Suppressor macrophage treated with lipopolysaccharide for 4 hours (primary cell): ENCODE measurements at places on chromosomes 7 and 10.
A peak's percentile ranks its signal among the peaks of the same experiment; 100 is the strongest.

GRCh38 chr7:155831807-155832524 lies 19.7 kb upstream of the SHH start:
- no peak for DNase-seq

GRCh38 chr7:104922182-104923009 lies 91.6 kb upstream of the KMT2E start:
- DNase-seq: no peak

DNA sequence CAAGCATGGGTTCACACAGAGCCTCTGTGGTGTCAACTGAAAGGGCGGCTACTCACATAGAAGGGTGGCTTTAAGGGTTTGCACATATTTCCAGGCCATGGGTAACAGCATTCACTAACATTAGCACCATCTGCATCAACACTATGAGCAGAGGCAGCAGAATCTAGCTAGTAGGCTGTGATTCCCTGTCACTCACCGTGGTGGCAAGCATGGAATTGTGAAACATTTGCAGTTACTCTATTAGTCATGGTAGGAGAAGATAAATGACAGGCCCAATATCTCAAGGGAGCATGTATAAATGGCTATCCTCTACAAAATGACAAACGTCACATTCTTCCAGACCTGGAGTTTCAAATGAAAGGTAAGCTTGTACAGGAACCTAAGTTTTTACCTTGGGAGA lies 32.2 kb upstream of the CUBN start:
- peak; percentile 59 for DNase-seq

DNA sequence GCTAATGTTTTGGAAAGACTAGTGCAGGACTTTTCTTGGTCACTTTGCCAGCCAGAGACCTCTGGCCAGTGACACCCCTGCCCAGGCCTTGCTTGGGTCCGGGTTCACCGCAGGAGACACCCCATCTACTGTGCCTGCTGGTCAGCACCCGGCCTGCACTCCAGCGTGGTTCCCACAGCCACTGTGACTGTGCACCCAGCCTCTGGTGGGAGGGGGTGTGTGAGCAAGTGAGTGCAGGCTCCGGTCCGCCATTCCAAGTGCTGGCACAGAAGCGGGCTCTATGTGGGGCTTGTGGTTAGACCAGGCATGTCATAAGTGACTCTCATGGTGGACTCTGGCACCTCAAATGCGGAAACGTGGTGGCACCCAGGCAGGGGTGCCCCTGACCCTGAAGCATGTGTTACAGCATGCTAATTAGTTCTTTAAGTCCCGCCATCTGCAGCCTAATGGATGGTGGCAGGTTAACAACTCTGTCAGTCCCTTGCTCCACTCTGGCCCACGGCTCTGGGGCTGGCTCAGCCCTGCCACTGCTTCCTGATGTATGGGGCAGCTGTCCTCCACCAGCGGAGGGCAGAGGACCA lies 311.9 kb upstream of the HGF start:
- no peak for DNase-seq

GRCh38 chr7:85039196-85039923 lies 147.5 kb downstream of the SEMA3D start:
- peak; percentile 3 for DNase-seq

DNA sequence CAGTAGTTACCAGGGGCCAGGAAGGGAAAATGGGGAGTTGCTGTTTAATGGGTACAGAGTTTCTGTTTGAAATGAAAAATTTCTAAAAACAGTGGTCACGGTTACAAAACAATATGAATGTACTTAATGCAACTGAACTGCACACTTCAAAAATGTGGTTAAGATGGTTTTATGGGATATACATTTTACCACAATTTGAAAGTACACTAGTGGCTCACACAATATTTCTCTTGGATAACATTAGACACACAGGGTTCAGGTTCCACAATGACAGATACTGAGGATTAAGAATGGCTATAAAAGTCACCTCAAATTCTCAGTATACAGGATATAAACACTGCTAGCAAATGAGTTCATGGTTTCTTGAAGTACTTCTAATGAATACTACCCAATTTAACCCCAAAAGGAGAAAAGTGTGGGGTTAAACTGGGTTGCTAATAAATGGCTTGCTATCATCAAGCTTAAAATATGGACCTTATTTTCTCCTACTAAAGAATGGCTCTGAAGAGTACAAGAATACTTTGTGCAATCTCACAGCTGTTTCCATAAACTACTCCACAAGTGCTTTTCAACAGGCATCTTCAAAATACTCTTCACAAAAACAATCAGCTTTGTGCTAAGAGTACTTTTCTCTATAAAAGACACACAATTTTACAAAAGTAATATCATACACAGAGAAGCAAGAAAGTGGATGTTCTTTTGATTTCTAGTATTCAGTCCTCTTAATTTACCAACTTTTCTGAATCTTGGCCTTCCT lies 92.9 kb downstream of the SRPK2 start:
- DNase-seq: no peak

DNA sequence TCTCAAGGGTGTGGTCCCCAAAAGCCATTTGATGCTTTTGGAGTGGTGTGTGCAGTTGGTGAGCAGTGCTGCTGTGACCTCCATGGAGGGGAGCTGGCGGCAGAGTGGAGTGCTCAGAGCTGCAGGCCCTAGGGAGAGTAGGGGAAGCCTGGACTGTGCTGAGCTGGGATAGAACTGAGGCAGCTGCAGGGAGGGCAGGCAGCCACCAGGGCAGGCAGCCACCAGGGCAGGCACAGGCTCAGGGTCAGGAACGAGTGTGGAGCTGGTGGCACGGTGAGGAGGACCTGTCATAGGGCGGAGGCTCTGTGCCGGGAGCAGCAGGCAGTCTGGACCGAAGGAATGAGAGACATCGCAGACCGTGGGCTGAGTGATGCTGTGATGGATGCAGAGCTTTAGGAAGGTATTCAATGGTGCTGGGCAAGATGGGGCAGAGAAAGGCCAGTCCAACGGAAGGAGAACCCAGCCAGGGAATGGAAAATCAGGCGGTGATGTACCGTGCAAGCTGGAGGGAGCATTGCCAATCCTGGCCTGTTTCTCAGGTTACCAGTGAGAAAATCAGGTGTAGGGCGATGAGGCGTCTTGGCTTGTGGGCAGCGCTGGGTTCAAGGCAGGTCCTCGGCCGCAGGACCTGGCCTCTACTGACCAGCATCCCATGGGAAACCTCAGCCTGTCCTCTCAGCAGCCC lies 152.6 kb downstream of the CAMK1D start:
- no peak for DNase-seq

DNA sequence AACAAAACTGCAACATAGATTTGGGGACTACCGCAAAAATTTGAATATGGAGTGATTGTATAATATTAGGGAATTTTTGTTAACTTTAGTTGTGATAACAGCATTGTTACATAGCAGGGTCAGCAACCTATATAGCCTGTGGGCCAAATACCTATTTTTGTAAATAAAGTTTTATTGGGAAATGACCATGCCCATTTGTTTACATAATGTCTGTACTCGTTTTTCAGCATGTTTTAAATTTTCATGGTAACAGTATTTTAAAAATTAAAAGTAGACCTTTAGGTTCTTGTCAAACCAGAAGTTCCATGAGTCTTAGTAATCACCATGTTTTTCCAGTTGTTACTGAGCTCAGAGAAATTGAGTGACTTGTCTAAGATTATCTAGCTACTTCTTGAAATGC lies 4.7 kb downstream of the BCAP29 start:
- no peak for DNase-seq

DNA sequence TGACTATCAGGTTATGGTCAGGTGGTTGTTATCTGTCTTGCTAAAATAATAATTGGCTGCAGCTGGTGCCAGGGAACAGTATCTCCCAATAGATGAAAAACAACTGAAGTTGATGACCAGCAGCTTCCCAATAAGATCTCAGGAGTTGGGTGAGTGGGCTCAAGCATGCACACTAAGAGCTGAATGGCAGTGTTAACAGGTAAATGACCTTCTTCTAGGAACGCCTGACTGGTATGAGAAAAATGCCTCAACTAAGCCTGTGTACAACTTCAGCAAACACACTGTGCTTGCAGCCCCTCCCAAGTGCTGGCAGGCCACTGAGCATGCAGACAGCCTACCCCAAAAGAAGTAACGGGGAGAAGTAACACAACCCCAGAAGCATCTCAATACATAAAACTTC lies 636.9 kb downstream of the ACTR3B start:
- DNase-seq: no peak

DNA sequence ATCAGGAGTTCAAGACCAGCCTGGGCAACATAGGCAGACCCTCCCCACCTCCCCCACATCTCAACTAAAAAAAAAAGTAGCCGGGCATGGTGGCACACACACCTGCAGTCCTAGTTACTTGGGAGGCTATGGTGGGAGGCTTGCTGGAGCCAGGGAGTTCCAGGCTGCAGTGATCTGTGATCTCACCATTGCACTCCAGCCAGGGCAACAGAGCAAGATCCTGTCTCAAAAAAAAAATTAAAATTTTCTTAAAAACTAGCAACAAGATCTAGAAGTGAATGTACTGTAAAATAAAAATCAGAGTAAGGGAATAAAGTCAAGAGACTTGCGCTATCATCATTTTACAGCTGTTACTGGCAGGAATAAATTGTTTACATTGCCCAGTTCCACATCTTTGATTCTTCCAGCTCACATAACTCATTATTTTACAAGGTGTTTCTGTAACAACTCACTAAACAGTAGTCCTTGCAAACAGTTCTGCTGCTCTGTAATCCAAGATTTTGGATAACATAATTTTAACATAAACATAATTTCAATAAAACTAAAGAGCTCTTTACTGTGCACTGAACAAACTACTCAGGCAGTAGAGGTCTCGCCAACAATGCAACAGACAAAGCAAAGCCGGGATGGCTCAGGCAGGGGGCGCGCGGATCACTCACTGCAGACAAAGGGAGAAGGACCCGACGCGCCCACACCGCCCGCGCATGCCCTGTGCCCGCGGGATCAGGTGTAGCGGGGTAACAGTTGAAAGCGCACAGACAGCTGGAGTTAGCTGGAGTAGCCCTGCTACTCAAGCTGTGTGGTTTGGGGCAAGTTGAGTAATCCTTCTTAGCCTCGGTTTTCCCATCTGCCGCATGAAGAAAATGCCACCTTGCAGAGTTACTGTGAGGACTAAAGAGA lies 73.3 kb upstream of the NFE2L3 start:
- DNase-seq: peak; percentile 59

GRCh38 chr10:52322936-52323335 lies 8.9 kb downstream of the DKK1 start:
- DNase-seq: no peak

DNA sequence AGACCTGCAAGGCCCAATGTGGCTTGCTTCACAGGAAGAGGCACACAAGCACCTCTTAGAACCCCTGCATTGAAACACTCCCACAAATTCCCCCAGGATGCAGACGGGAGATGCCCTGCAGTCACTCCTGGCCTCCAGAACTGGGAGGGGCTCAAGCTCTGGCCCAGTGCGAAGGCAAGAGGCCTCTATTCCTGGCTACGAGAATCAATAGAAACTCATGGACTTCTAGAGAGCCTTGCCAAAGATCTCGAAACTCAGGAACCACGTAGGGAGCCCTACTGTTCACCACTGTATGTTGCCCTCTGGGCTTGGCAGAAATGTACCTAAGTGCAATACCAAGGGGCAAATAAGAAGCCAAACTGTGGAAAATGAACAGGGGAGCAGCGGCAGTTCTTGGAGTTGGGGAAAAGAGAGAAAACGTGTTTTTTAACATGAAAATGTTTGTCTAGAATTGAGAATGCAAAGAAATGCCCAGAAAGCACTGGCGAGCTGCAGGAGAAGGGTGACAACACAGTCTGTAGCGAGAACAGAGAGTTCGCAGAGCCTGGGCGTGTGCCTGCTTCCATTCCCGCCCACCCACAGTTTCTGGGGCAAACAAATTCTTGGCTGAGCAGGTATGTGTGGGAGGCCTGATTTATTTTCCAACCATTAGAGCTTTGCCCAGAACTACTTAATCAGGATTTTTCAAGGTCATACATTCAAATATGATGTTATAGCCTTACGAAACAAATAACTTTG lies 260.5 kb upstream of the KLF14 start:
- DNase-seq: no peak

GRCh38 chr10:43059828-43060227 lies 17.0 kb upstream of the RET start:
- DNase-seq: no peak

- DNase-seq: no peak
Measured at GRCh38 chr10:12839941-12840611, 161.4 kb downstream of the CCDC3 start.

- no peak for DNase-seq
Measured at GRCh38 chr7:46129831-46130230, 208.8 kb upstream of the IGFBP3 start.

DNA sequence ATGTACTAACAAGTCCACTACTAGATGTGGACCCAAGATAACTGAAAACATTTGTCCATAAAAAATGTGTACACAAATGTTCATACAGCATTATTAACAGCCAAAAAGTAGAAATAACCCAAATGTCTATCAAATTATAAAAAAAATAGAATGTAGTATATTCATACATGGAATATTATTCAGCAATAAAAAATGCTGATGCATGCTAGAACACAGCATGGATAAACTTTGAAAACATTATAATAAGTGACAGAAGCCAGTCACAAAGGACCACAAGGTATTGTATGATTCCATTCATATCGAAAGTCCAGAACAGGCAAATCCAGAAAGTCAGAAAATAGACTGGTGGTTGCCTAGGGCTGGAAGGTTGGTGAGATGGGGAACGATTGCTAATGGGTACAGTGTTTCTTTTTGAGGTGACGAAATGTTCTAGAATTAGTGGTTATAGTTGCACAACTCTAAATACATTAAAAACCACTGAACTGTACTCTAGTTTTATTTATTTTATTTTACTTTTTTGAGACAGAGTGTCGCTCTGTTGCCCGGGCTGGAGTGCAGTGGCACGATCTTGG lies 43.3 kb upstream of the ANLN start:
- DNase-seq: peak; percentile 12

DNA sequence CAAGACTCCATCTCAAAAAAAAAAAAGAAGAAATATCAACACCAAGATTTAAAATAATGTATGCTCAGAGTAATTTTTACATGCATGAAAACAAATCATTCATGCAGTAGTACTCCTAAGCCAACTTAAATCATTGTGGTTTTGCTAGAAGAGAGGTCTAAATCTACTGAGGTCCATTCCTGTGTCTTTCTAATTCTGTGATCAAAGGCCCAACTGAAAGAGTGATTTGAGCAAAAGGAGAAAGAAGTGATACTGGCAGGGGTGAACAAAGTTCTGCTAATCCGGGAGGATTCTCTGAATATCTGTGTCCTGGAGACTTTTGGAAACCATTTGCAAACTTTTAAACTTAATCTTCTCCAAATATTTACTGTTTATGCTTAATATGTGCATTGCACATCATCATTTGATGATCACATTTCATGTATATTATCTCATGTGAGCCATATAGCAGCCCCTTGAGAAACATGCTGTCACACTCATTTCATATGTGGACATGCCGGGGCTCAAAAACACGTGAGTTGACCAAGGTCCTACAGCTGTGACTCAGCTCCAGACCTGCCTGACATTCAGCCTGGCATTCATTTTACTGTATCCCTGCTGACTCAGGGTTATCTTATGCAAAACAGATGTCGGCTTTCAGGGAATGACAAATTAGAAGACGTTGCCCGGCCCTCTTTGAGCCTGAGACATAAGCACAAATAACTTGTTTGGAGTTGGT lies 76.4 kb downstream of the FAM107B start:
- no peak for DNase-seq
